ENCODE measurements at places on chromosomes 4 and X. TPM values are rescaled to one million over a fixed set of nuclear protein-coding genes. Genes with fewer than 3 reads are reported as not detected.

DNA sequence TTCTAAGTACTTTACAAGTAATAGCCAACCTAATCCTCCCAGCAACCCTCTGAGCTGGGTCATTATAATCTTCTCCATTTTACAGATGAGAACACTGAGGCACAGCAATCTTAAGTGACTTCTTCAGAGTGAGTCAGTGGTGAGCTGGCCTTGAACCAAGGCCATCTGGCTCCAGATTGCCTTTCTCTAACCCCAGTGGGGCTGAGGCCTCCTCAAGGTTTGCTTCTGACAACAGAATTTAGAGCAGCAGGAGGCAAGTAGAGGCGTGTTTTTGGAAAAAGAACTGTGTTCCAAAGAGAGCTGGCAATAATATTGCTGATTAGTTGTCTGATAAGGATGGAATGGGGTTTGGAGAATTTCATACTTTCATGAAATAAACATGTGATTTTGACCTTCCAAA is 41.2 kb downstream of the PIR start:
- no peak for DNase-seq

GRCh38 chr4:5758741-5759140 is 47.7 kb downstream of the EVC start:
- DNase-seq = no peak

GRCh38 chr4:84237008-84237407 is 262.1 kb downstream of the NKX6-1 start:
- no peak for DNase-seq

- DNase-seq = no peak
These were observed 613.9 kb downstream of the TECRL start for GRCh38 chr4:63795301-63795700.

Gene XAGE2
- not detected for total RNA-seq

DNA sequence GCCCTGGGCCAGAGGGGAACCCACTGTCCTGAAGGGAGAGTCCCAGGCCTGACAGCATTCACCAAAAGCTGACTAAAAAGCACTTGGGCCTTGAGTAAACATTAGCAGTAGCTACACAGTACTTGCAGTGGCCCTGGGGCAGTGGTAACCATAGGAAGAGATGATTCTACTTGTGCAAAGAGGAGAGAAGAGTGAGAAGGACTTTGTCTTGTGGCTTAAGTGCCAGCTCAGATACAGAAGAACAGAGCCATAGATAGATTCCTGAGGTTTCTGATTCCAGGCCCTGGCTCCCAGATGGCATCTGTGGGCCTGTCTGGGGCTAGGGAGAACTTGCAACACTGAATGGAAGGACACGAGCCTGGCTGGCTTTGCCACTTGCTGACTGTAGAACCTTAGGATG is 100.5 kb downstream of the PTCHD1 start:
- DNase-seq = no peak
